ENCODE measurements at places on chromosomes 16 and 17.

DNA sequence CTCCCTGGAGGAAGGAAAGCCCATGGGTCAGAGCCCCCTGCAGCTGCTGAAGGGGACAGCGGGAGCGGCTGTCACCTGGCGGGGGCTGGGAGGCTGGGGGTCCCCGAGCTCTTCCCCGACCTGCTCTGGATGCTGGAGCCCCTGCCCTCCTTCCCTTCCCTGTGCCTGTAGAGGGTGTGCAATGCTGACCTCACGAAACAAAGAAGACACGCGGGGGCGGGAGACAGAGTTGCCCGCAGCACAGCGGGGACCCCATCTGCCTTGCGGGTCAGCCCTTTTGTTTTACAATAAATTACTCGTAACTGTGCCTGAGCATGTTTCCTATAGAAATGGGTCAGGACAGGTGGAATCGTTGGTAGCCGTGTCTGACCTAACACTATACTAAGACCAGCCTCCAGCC, 6.3 kb downstream of the SECTM1 start:
- no peak for DNase-seq

DNA sequence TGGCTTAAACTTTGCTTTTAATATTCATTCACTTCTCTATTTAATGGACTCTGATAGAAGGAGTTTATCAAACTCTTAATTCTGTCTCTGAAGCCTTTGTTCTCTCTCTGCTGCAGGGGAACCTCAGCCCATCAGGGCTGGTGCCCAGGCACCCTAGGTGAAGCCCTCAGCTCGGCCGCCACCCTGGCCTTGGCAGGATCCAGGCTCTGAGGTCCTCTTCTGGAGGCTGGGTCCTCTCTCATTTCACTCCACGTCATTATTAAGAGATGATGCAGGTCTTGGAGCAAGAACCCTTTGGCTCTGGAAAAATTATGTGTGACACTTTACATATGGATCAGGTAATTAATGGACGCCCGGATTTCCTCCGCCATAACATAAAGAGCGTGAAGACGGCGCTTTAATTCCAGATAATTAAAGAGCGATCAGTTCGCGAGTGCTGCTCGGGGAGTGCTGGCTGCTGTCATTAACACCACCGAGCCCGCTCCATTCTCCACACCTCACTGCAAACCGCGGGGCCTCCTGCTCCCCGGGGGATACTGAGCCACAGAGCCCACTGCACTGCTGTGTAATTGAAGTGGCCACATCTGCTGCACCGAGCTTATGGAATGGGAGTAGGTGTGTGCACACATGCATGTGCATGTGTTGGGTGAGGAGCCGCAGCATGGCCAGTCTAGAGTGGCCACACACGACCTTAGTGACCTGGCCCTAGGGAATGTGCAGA, 259.4 kb upstream of the TNRC6C start:
- no peak for DNase-seq

GRCh38 chr17:57602896-57603295, 142.2 kb downstream of the CCDC182 start:
- no peak for DNase-seq

DNA sequence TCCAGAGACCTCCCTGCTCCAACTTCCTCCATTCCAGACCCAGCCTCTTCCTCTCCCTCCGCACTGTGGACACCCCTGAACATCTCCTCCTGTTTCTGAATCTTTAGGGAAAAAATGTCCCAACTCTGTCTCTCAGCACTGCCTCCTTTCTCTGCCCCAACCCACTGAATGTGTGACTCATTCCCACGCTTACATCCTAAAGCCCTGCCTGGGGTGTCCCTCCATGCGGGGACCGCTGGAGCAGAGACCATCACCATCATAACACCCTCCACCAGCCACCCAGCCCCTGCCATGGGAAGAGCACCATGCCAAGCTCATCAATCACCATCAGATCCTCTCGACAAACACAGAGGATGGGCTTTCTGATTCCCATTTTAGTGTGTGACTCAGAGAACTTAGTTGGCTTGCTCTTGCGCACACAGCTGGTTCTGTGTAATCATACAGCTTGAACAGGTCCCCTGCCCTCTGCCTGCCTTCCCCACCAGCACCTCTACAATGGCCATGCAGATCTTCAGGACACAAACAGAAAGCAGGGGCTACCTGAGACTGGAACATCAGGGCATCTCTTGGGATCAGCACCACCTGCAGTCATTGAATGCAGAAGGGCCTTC, 10.7 kb downstream of the RPRML start:
- DNase-seq: no peak

DNA sequence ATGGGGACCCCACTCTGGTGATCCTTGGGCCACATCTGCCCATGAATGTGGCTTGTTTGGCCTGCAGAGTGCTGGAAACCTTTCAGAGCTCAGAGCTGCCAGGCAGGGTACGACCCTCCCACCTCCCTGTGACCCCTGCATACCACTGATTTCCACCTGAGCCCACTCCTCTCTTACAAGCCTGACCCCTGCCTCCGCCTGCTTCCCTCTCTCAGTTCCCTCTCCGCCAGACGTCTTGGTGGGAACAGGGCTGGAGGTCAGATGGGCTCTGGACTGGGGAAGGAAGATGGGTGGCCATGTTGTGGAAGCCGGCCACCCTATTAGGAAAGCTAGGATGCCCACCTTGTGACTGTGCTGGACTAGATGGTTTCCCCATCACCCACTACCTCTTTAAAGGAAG, 185.1 kb downstream of the KATNIP start:
- DNase-seq: peak; percentile 25

DNA sequence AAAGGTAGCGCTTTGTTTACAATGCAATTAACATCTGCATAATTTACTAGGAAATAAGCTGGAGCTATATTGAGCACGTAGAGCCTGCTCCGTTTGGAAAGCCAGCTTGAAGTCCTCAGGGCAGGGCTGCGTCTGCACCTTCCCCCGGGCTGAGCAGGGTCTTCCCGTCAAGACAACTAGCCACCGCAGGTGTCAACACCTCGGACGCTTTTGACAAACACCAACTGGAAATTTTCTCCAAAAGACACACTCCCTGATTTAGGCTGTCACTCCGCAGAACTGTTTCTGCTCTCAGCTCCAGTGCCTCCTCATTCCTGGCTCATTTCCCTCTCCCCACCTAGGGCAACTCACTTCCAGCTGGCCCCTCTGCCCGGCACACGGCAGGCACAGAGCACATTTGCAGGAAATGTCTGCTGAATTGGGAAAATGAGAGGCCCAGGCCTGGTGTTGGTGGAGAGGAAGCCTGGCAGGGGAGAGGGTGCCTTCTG, 170.3 kb downstream of the MAF start:
- DNase-seq: no peak

DNA sequence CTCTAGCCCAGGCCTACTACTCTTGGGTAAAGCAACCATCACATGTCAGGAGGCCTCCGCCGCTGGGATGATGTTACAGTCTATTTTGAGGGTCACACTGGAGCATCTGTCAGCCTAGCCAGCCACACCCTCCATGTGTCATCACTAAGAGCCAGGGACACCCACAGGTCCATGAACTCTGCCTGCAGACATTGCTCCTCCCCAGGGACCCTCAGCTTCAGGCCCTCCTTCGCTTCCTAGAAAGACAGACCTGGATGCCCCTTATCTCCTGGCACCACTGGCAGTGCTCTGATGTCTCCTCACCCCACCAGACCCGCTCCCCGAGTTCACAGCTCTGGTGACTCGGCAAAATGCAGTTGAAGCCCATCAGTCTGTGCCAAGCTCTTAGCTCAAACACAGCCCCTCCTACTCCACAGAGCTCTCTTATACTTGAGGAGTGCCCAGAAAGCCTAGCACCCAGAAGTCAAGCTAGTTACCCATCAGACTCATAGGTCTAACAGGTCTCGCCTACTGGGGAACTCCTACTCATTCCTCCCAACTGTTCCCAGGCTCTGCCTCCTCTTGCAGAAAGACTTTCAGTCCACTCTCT, 5.9 kb downstream of the RANBP10 start:
- no peak for DNase-seq

DNA sequence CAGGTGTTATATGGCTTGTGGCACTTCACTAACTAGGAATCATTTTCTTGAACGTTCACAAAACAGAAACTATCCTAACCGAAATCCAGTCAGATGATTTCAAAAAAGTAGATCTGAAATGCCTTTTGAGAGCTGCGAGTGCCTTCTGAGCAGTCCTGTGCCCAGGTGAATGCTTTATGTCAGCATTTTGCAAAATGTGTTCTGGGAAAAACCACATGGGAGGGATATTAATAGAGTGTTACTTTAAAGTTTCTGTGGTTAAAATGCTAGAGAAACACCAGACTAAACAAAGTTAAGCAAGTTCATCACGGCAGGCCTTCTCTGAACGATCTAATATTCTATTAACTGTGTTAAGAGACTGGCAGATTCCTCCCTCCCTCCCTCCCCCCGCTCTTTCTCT, 15.8 kb upstream of the RGS9 start:
- no peak for DNase-seq

- DNase-seq: no peak
Observed at GRCh38 chr17:50260501-50260911, 13.8 kb upstream of the TMEM92 start.

GRCh38 chr16:62036802-62037135, 531 bp upstream of the CDH8 start:
- no peak for DNase-seq

GRCh38 chr16:68592466-68593337, 52.4 kb upstream of the CDH3 start:
- no peak for DNase-seq

DNA sequence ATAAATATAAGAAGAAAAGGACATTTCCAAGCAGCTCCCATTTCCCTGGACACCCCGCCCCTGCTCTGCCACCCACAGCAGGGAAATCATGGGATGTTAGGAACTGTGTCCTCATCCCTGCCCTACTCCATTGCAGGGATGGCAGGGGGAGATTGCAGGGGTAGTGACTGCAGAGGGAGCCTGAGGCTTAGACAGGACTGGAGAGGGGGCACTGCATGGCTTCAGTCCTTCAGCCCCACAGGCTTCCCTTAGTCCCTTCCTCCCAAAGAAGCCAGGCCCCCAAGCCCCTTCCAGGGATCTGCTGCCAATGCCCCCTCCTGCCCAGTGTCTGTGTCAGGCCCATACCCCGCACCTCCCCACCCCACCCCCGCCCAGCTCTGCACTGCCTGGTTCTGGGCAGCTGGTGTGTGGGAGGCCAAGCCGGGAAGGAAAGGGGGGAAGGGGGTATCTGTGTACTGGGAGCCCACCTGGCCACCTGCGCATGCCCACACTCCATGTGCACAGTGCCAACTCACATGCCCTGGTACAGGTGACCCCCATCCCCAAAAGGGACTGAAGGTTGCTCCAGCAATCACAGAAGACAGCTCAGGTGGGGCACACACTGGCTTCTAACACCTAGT, 3.3 kb downstream of the RUNDC3A start:
- no peak for DNase-seq

GRCh38 chr17:50483266-50483665, 4.6 kb downstream of the RSAD1 start:
- peak; percentile 44 for DNase-seq

DNA sequence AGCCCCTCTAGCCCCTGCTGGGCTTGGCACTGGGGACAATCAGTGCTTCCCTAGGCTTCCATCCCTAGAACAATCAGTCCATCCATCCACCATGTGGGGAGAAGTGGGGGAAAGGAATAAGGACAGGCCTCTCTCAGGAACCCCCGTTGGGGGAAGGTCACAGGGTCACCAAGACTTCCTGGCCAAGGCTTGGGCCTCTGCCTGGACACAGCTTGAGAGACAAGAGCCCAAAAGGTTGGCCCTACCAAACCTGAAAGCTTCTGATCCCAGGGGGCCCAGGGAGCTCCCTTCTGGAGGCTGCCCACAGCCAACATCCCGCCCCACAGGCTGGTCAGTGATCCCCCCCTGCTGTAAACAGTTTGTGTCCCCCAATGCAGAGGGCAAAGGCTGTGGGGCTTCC, 16.2 kb upstream of the MTMR4 start:
- no peak for DNase-seq

- no peak for DNase-seq
Observed at GRCh38 chr16:85387171-85387507, 226.0 kb upstream of the GSE1 start.

DNA sequence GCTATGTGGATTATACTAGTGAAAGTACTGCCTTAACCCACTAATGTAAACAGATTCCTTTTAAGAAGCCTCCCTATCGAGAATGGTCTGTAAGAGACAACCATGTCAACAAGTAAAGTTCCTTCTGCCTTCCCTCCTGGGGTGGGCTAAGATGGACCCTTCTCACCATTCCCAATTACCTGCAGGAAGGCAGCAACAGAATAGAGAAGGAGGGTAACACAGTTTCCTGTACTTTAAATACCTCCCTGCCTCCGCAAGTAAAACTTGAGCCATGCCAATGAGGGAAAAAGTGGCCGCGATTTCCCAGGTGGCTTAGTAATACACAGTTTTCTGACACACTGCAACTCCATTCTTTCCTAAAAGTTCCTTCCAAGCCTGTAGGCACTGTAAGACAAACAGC, 45.2 kb downstream of the TOX3 start:
- DNase-seq: no peak

DNA sequence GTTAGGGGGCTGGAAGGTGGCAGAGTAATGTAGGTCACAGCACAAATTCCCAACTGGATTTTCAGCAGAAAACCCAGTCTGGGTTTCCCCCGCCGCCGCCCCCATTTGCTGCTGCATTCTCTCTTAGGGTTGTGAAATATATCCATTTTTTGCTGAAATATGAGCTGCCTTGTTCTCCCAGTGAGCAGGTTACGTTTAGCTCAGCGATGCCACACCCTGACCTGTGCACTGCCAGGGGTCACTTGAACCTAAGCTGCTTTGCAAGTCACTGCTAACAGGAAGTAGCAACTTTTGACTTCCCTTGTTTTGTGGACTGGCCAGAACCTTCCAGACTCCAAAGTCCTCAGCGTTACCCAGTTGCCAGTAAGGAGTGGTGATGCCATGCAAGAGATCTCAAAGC, 274.1 kb downstream of the CPPED1 start:
- DNase-seq: no peak

DNA sequence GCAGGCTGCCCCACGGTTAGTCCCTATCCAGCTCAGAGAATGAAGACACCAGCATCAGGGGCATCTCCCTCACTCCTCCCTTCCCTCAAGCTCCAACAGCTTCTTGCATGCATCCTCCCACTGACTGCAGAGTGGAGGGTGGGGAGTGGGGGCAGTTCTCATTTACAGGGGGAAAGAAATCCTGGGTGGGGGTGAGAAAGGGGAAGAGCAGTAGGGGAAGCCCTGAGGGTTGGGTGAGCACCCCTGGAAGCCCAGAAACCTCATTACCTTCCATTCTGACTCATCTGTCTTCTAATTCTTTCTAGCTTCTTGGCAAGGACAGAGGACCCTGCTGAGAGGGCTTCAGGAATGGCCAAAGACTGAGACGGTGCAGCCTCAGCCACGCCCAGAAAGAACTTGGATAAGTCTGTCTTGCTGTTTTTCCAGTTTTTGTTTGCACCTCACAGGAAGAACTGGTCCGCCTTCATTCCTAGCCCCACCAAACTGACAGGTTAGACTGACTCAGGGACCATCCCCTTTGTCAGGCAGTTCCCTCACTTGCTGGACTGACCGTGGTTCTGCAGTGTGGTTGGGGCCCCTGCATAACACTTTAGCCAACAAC, 52.5 kb upstream of the WSB1 start:
- no peak for DNase-seq

GRCh38 chr17:50631195-50631907, 3.3 kb upstream of the ABCC3 start:
- peak; percentile 47 for DNase-seq

Data from left lung (tissue), 14 donors.